Ascending aorta (tissue), 2 donors: ENCODE measurements at places on chromosomes 2 and 18. TPM values are rescaled to one million over a fixed set of nuclear protein-coding genes. Genes with fewer than 3 reads are reported as not detected.

DNA sequence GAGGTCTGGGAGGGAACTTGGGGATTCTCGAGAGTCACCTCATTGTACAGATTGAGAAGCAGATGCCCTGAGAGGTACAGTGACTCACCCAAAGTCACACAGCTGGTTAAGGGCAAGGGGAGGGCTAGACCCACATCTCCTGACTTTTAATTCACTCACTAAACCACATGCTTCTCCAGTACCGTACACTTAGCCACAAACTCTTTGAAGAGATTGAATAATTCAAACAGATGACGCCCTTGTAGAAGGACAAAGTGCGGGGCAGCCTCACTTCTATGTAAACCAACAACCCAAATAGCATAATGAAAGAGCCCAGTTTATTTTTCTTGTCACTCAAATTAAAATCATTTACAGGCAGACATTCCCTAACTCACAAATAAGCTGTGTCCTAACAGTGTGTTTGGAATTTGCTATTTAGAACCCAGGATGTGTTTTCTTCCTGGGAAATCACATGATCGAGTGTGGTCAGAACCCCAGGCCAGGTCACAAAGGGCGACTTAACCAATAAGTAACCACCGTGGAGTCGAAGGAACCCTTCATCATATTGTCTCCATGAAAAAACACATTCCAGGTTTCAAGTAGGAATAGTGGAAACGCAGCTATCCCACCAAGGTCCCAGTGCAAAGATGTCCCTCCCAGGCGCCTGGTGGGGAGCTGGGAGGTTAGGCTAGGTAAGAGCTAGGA is 35.8 kb upstream of the PTPN4 start:
- no peak for DNase-seq

GRCh38 chr2:219178377-219179175 is 501 bp downstream of the RETREG2 start:
- no peak for DNase-seq

GRCh38 chr2:42826231-42826630 is 33.8 kb upstream of the HAAO start:
- no peak for DNase-seq

Gene PECR
- 32.2 TPM for total RNA-seq

DNA sequence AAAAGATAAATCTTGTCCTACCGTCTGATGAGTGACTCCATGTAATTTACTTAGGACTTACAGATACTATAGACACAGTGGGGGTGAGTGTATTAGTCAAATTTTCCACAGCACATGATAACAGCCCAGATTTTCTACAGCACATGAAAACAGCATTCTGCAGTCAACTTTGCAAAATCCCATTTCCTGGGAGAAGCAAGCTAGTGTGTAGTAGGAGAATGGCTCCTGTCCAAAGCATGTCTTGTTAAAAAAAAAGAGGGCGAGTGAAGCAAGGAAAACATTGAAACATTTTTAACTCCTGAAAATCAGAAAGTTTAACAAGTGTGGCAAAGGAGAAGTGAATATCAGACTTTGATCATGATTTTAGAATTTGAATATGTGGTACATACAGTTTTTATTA is 817.8 kb upstream of the FAM98A start:
- DNase-seq = no peak

- no peak for DNase-seq
Observed at GRCh38 chr2:130347220-130347925, 4.7 kb downstream of the IMP4 start.

DNA sequence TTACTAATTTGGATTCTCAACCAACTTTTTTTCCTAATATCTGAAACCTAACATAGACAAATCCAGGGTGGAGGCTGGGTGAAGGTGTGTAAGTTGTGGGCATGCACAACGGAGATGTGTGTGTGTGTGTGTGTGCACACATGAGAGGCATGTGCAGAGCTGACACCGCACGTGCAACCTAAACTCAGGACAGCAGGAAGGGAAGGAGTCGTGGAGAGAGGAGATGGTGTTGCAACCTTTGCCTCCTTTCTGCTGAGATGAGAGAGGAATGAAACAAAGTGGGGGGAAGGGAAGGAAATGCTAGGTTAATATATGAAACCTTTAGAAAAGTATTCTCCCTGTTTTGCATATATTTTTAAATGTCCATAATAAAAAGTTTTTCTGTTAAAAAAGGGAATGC is 64.7 kb downstream of the KCTD1 start:
- DNase-seq = no peak

Gene AQP12A
- total RNA-seq = not detected

DNA sequence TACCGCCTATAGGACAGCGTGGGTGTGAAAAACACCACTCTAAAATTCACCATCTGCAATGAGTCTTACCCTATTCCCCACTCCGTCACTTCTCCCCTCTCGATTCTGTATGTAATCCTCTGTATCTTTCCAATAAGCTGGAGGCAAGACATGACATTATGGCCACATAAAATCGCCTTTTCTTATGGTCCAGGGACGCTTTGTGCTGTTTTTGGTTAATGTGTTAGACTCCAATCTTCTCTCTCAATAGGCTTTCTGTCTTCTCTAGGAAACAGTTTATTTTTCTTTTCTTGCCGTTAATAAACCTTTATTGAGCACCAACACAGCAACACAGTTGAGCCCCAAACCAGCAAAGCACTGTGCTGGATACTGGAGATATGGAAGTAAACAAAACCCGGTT is 37.9 kb upstream of the ZCCHC2 start:
- no peak for DNase-seq

Gene GNLY
- total RNA-seq = not detected

DNA sequence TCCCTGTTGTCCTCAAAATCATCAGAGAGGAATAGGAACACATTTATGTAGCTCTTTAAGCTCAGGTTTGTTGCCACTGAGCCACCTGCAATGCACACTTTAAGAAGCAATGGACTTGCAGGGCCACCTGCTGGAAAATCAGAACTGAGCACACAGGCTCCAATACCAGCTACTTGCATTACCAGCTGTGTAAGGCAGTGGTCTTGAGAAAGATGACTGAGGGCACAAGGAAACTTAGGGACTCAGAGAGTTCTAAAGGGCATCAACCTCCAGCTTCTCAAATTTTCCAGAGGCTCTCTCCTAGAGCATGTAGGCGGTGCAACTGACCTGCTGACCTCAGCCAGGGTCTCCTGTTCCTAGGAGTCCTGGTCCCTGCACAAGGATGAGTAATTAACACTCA is 2.5 kb upstream of the CNDP2 start:
- DNase-seq = no peak

GRCh38 chr2:43215673-43216255 is 10.6 kb downstream of the ZFP36L2 start:
- DNase-seq = no peak

Gene CYP27A1
- 53.1 TPM for total RNA-seq

GRCh38 chr2:241194811-241195210 is 6.3 kb downstream of the ANO7 start:
- DNase-seq = no peak

Gene PAX8
- 0.11 TPM for total RNA-seq

Gene CHRNG
- not detected for total RNA-seq

Gene ANKRD36
- total RNA-seq = 20.1 TPM

Gene FAM124B
- 13.3 TPM for total RNA-seq

GRCh38 chr2:182545420-182546167 is 118.8 kb upstream of the PDE1A start:
- no peak for DNase-seq

Gene KATNAL2
- not detected for total RNA-seq

Gene ASNSD1
- 18.1 TPM for total RNA-seq

GRCh38 chr2:19360966-19361321 is 2.5 kb upstream of the OSR1 start:
- DNase-seq = no peak

DNA sequence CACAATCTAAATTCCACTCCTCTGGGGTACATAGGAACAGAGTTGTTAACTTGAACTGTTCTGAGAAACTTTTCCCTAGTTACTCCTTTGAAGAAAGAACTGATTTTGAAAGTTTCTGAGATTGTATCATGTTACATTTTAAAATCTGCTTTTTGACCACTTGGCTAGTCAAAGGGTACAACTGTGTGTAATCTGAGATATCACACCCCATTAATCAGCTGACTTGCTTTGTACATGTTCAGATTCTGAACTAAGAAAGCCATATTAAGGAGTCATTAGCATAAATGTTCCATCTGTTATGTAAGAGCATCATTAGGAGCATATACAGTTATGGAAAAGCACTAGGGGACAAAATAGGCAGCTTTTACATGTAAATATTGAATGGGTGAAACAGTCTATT is 3.8 kb upstream of the WDR35 start:
- DNase-seq = no peak

Gene BCL2
- total RNA-seq = 20.5 TPM

Gene PTGR3
- total RNA-seq = 10.1 TPM
